RKO (cell line): ENCODE measurements at places on chromosomes 4 and X.

- DNase-seq = no peak
These were observed 74.4 kb downstream of the PDLIM5 start for GRCh38 chr4:94525993-94526728.

DNA sequence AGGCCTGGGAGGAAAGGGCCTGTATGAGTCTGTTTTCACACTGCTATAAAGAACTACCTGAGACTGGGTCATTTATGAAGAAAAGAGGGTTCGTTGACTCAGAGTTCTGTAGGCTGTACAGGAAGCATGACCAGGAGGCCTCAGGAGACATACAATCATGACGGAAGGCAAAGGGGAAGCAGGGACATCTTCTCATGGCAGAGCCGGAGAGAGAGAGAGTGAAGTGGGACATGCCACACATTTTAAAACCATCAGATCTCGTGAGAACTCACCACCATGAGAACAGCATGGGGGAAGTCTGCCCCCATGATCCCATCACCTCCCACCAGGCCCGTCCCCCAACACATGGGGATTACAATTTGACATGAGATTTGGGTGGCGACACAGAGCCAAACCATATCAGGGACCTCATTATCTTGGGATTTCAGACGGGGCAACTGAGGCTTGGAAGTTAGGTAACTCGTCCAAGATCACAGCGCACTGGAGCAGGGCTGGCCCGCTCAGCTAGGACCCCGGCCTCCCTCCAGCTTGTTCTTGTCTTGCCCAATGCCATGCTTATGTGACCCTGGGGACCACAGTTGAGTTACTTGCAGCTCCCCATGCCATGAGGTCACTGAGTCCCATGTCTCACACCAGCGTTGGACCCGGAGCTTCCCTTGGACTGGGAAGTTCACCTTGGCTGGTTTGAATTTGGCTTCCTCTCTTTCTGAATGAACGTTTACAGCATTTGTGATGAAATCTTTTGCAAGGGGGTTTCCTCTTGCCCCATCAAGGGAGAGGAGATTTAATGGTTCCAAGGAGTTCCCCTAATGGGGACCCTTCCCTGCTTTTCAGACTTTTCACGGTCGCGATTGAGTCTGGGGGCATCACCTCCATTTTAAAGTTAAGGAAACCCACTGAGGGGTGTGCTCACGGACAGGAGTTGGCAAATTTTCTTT is 18.1 kb downstream of the HTRA3 start:
- DNase-seq = no peak

DNA sequence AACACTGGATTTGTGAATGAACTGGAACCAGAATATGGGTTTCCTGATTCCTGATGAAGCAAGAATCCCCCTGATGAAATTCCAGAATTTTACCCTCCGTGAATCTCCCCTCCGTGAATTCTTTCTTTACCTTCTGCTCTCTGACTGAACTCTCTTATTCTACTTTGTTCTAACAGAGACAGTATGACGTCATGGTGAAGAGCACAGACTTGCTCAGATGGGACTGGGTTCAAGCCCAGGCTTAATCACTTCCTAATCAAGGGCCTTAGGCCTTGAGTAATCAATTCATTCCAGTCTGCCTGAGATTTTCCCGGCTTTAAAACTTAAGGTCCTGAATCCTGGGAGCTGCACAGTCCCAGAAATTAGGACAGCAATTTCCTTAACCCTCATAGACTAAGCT is 64.5 kb downstream of the IQCM start:
- no peak for DNase-seq

GRCh38 chrX:13750812-13751211 is 16.3 kb downstream of the OFD1 start:
- no peak for DNase-seq

GRCh38 chrX:42096265-42096920 is 173.0 kb upstream of the CASK start:
- DNase-seq = peak; percentile 33

DNA sequence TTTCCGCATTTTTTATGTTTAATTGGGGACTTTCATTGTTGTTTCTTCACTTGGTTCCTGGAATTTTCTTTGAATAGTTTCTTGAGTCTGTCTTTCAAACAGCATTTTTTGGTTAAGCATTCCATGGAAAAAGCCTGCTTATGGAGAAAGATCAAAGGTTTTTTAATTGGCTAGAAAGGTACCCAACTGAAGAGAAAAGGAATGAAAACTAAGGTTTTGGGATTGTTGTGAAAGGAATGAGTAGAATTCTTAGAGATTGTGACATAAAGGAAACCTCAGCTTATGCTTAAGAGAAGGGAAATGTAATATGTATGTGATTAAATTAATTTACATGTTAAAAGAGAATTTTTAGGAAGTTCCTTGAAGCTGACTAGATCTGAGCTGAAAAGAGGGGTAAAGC is 82.8 kb downstream of the CCKAR start:
- DNase-seq = no peak

DNA sequence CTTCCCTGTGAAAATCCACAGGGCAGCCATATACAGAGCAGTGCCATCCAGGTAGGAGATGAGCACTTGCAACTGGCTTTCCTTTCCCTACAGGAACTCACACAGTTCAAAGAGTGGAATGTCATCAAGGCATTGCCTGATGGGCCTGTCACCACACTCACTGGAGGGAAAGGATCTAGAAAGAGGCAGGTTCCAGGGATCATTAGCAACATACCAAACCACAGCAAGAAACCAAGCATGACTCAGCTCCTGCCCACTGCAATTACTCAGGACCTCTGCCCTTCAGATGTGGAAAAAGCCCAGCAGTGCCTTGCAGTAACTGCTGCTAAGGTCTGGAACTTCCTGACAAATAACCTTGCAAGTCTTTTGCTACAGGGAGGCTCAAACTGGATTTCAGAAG is 101.2 kb downstream of the ZNF674 start:
- DNase-seq = peak; percentile 79

DNA sequence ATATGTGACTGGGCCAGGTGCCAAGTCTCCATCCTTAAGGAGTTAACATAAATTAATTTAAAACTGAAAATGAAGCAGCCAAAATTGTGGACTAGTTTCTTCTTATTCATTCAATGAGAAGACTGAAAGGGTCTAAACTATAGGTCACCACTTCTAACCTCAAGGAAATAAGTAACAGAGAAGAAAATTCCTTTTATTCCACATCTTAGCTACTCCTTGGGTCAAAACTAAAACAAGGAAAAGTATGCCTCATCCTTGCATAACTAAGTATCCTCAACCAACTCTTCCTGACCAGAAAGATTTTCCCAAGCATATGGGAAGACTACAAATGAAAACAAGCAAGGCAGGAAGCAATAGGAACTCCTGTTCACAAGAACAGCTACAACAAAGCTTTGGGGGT is 71.2 kb downstream of the ZNF827 start:
- no peak for DNase-seq

GRCh38 chr4:173878701-173879100 is 348.7 kb upstream of the HAND2 start:
- no peak for DNase-seq

- no peak for DNase-seq
These were observed 69.3 kb downstream of the HHIP start for GRCh38 chr4:144715230-144715629.

DNA sequence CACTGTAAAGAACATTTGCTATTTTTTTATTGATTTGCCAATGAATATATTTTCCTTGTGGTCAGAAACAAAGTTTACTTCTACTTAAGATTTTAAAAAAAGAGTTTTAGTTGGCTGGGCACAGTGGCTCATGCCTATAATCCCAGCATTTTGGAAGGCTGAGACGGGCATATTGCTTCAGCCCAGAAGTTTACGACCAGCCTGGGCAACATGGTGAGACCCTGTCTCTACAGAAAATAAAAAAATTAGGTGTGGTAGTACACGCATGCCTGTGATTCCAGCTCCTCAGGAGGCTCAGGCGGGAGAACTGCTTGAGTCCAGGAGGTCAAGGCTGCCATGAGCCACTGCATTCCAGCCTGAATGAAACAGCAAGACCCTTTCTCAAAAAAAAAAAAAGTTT is 36.8 kb downstream of the LRP2BP start:
- DNase-seq = no peak

GRCh38 chrX:23902419-23902818 is 5.3 kb downstream of the APOO start:
- peak; percentile 80 for DNase-seq

DNA sequence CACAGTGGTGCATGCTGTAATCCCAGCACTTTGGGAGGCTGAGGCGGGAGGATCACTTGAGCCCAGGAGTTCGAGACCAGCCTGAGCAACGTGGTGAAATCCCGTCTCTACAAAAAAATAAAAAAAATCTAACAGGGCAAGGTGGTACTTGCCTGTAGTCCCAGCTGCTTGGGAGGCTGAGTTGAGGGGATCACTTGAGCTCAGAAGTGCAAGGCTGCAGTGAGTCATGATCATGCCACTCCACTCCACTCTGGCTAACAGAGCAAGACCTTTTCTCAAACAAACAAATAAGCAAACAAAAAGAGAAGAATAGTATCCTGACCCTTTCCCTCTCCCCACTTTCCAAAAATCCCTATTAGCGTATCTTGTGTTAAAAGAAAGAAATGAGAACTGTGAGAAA is 52.7 kb downstream of the NPY1R start:
- DNase-seq = no peak

- DNase-seq = no peak
These were observed 21.6 kb downstream of the HTRA3 start for GRCh38 chr4:8291036-8291682.

DNA sequence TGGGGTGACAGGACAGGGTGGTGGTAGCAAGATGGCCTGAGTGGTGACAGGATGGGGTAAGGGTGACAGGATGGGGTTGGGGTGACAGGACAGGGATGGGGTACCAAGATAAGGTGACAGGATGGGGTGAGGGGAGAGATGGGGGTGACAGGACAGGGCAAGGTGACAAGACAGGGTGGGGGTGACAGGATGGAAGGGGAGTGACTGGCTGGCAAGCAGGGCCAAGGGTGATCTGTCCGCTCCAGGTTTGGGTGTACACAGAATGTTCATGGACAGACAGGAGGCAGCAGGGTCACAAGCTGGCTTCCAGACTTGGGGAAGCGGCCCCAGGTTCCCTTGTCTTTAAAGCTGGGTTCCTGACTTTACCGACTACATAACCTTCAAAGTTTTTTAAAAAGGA is 23.3 kb downstream of the RNF212 start:
- DNase-seq = no peak
